ENCODE measurements at places on chromosomes 2 and 18.

GRCh38 chr18:34626404-34627136 is 83.5 kb upstream of the DTNA start:
- DNase-seq: no peak

DNA sequence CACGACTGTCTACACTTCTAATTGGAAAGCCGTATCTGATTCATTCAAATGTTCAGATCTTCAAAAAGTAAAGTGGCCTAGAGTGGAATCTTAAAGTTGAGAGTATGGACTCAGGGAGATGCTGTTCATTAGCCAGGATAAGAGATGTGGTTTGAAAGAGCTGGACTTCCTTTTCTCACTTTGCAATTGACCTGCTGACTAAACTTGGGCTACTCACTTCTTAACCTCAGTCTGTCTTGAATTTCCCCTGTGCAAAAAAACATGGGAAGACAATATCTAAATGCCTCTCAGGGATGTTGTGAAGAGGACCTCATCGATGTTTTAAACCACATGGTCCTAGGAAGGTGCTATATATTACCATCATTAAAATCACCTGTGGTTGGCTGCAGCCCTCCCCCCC is 64.1 kb downstream of the BCL2 start:
- no peak for DNase-seq

- no peak for DNase-seq
Observed at GRCh38 chr2:73258913-73259215, 24.8 kb downstream of the CCT7 start.

DNA sequence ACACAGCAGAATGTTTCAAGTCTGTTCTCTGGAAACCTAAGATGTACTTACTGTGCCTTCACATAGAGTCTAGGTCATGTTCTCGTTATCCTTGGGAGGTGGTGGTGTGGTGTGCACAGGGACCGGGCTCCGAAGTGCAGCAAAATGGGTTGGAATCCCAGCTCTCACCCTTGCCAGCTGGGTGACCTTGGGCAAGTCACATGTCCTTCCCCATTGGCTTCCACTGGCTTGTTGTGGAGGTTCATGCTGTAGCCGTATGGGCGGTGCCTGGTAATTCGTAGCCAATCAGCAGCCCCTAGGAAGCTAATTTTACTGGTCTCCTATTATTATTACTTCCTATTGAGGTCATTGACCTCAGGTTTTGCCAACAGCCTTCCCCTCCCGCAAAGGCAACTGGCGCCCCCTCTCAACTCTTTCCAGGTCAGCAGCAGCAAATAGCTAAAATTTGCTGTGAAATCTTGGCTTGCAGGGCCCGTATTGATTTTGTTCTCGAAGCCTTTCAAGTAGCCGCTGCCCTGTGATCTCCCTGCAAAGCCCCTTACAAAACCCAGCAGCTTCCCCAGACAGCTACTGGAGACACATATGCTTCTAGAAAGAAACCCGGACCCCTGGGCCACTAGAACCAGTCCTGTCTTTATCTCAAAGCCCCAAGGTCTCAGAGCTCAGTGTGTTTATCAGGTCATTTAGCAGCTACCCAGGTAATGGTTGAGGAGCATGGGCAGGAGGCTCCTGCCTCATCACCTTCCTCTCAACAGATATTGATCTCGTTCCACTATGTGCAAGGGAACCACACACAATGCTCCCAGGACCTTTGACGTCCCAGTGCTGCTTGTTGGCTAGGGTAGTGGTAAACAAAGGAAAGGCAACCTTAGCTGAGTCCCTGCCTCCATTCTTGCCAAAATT is 66.5 kb upstream of the SLC1A4 start:
- no peak for DNase-seq

GRCh38 chr18:49183921-49184320 is 233.2 kb upstream of the SMAD7 start:
- no peak for DNase-seq

- DNase-seq: no peak
Observed at GRCh38 chr2:174632841-174633622, 35.4 kb upstream of the WIPF1 start.

DNA sequence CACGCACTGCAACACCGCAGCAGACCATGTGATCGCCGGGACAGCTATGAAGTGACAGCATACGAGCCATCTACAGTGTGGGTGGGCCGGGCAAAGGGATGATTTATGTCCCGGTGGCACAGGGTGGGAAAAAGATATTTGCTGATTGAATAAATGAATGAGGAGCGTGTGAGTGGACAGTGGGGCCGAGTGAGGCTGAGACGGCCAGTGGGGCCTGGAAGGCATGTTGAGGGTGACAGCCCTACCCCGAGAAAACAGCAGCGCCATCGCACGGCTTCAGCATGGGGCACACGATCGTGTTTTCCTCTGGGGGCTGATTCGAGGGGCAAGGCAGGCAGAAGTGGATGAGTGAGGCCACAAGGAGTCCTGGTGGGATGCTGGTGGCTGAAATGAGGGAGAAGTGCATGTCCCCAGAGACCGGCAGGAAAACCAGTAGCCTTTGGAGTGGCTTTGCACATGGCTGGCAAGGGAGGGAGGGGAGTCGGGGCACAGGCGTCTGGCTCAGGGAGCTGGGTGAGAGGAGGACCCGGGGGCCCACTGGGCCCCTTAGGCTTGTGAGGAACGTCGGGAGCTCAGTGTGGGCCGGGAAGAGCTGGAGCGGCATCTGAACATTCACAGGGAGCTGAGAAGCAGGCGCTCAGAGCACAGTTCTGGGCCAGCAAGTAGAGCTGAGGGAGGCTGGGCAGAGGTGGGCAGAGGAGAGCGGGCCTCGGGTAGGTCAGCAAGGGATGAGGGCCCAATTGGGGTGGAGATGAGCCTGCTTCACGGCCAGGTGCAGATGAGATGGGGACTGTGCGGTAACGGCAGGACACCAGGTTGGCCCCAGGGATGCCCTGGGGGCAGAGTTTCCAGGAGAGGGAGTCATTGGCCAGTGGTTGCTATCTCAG is 32.1 kb upstream of the MAL start:
- no peak for DNase-seq

- DNase-seq: no peak
Observed at GRCh38 chr2:121897335-121897970, 142.0 kb downstream of the TSN start.

DNA sequence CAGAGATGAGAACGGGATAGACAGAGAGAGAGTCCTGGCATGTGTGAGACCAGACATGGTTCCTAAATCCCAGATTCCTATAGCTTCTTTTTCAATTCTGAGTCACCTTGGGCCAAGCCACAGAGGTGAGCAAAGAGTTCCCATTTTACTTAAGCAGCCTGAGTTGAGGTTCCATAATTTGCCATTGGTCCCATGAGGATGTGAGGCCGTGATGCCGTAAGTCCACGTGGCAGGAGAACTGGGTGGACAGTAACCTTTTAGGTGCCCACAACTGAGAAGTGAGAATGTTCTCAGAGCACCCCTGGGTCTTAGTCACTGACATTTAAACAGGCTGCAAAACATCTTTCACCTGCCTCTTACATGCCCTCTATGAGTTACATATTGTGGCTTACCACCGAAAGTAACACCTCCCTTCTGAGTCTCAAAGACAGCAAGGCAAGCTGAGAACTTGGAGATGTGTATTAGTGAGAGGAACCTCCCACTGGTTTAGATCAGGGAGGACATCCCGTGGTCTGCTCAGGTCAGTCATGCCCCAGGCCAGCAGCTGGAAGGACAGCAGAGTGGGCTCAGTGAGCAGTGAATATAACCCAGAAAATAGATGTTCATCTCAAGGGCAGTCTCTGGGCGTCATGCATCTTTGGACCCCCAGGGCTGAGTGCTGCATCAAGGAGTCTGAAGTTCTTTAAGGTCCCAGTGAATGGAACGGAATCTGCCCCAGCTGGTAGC is 127.9 kb upstream of the LGALSL start:
- no peak for DNase-seq

DNA sequence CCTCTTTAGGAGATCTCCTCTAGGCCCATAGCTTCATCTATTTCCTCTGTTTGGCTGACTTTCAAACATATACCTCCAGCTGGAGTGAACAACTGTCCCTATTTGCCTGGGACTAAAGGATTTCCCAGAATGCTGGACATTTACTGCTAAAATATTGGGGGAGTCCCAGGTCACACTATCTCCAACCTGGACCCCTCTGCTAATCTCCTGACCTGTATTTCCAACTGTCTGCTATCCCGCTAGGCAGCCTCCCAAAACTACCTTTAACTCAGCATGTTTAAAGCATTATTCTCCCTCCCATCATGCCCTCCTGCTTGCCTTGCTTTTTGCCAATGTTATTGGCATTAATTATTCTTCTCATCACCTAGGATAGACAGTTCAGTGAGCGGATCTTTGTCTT is 77.1 kb downstream of the THADA start:
- DNase-seq: no peak

DNA sequence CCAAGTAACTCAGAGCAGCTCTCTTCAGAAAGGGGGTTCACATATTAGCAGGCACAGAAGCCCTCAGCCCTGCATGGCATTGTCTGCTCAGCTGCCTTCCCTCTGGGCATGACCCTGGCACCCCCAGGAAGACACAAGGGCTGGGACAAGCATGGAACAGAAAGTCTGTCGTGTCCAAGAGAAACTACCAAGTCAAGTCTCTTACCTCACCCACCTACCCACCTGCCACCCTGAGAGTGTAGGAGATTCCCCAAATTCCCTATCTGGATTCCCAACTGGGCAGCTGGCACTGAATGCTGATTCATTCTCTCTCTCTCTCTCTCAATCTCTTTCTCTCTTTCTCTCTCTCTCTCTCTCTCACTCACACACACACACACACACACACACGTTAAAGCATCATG is 21.6 kb downstream of the SMAD7 start:
- no peak for DNase-seq

- no peak for DNase-seq
Observed at GRCh38 chr2:40935349-40935748, 483.5 kb upstream of the SLC8A1 start.

- no peak for DNase-seq
Observed at GRCh38 chr2:112607680-112608438, 23.4 kb downstream of the CHCHD5 start.

DNA sequence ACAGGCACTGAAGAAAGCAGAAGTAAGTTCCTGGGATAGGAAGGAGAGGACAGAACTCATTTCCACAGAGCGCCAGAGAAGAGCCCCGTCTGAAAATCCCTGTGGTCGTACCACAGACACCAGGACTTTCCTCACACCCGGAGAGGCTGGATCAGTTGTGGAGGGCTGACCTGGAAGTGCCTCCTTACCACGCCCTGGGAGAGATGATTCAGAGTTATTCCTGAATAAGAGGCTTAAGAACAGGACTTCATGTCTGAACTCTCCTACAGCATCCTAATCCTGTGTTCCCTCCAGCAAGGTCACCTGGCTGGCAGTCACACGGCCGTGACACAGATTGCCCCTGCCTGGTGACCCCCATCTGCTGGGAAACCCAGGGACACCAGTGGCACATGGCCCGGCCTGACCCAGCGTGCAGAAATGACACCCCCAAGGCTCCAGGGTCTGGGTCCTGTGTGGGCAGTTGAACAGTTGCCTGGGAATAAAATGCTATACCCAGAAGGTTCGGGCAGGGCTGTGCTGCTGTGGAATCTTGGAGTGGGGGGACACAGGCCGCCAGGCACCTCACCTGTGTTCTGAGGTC is 105.9 kb downstream of the PXDN start:
- DNase-seq: no peak

- no peak for DNase-seq
Observed at GRCh38 chr2:95234286-95234785, 27.0 kb downstream of the ZNF892 start.

- no peak for DNase-seq
Observed at GRCh38 chr2:186575302-186575701, 14.6 kb upstream of the ITGAV start.

- DNase-seq: no peak
Observed at GRCh38 chr18:48553236-48553635, 14.4 kb downstream of the CTIF start.

DNA sequence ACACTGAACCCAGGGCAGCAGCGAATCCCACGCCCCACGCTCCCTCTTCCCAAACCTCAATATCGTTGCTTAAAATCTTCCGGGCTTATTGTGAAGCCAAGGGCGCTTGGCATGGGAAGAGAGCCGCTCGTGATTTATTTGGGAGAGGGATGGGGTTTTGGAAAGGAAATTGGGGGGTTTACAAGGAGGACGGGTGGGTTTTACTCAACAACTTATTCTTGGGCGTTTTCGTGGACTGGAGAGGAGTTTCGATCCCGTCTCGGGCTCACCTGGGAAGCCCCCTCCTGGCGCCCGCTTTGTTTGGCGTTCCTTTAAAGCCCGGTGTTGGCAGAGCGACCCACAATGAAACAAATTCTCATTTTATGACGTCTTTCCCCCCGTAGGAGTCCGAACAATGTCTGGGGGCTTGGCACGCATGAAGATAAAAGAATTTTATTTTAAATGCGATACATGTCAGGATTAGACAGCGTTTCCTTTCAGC is 135.3 kb downstream of the INSIG2 start:
- DNase-seq: no peak

DNA sequence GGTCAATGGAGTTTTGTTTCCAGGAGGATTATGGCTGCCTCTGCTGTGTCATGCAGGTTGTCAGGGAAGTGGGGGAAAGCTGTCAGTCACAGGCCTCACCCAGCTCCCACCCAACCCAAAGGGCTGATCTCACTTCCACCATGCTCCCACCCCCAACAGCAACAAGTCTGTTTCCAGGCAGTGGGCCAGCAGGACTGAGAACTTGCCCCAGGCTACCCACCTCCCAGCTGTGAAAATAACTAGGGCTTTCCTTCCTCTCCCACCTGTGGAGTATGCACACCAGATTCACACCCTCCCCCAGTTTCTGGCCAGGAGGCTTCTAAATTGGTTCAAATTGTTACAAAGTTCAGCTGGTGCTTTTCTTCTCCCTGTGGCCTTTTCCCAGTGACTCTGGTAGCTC is 95.6 kb upstream of the ACVR1 start:
- no peak for DNase-seq

DNA sequence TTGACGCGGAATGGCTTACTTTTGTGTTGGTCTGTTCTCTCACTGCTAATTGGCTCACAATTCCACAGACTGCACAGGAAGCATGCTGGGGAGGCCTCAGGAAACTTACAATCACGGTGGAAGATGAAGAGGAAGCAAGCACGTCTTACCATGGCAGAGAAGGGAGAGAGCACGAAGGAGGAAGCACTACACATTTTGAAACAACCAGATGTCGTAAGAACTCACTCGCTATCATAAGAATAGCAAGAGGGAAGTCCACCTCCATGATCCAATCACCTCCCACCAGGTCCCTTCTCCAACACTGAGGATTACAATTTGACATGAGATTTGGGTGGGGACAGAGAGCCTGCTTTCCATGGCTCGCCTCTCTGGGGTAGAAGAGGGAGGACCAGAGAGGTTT is 106.2 kb downstream of the KCNF1 start:
- DNase-seq: no peak
